ENCODE measurements at places on chromosomes 7 and 10. TPM values are rescaled to one million over a fixed set of nuclear protein-coding genes. Genes with fewer than 3 reads are reported as not detected.

- no peak for DNase-seq
- H3K4me3 ChIP-seq, result peak overlapping the region; percentile 60
- H3K27me3 ChIP-seq, result no peaks in the 10 kb centered on the region
- H3K4me1 ChIP-seq, result peaks cover 5% of the 10 kb centered on the region
- no peaks in the 10 kb centered on the region for H3K36me3 ChIP-seq
Observed at GRCh38 chr7:130486954-130487436, 4.9 kb upstream of the MEST start.

Gene PHKG1
- total RNA-seq, result 4.2 TPM

- H3K27me3 ChIP-seq, result no peaks in the 10 kb centered on the region
- H3K4me3 ChIP-seq, result no peak overlapping the region
- no peak overlapping the region for H3K27ac ChIP-seq
Observed at GRCh38 chr10:111247781-111248389, 171.1 kb downstream of the ADRA2A start.

- peak overlapping the region; percentile 96 for H3K27ac ChIP-seq
- H3K4me1 ChIP-seq, result no peaks in the 10 kb centered on the region
- no peak overlapping the region for H3K4me3 ChIP-seq
- H3K27me3 ChIP-seq, result no peaks in the 10 kb centered on the region
Observed at GRCh38 chr7:1053816-1054370, 9.5 kb downstream of the GPR146 start.

- no peaks in the 10 kb centered on the region for H3K27me3 ChIP-seq
- no peaks in the 10 kb centered on the region for H3K36me3 ChIP-seq
- H3K4me1 ChIP-seq, result no peaks in the 10 kb centered on the region
- H3K27ac ChIP-seq, result no peak overlapping the region
Observed at GRCh38 chr7:143891457-143891856, 10.5 kb downstream of the TCAF1 start.

- no peak overlapping the region for H3K27ac ChIP-seq
- H3K27me3 ChIP-seq, result no peaks in the 10 kb centered on the region
- no peak overlapping the region for H3K4me3 ChIP-seq
- H3K4me1 ChIP-seq, result no peaks in the 10 kb centered on the region
- H3K36me3 ChIP-seq, result no peaks in the 10 kb centered on the region
Observed at GRCh38 chr7:25476863-25477499, 248.7 kb upstream of the NPVF start.

DNA sequence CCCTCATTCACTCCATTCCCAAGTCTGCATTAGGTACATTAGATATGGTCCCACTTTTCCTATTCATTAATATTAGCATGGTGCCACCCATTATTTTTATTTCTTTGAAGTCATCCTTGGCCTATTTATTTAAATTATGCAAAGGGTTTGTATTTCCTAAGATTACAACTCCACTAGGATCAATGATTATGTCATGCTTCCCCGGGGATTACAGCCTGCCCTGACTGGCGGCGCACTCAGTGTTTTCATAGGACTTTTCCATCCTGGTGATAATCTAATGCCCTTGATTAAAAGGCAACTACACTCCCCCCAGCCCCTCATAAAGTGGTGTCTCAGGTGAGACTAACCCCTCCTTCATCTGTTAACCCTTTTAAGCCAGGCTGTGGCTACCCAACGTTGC is 187.2 kb downstream of the POU6F2 start:
- no peaks in the 10 kb centered on the region for H3K4me1 ChIP-seq
- no peak overlapping the region for H3K4me3 ChIP-seq
- H3K27me3 ChIP-seq, result no peaks in the 10 kb centered on the region
- no peak for DNase-seq
- H3K36me3 ChIP-seq, result no peaks in the 10 kb centered on the region
- no peak overlapping the region for H3K27ac ChIP-seq

Gene TMEM236
- 1.3 TPM for total RNA-seq

- no peaks in the 10 kb centered on the region for H3K27me3 ChIP-seq
- no peaks in the 10 kb centered on the region for H3K36me3 ChIP-seq
- no peak overlapping the region for H3K27ac ChIP-seq
- H3K4me3 ChIP-seq, result no peak overlapping the region
- no peaks in the 10 kb centered on the region for H3K4me1 ChIP-seq
Observed at GRCh38 chr10:121337427-121337826, 260.8 kb downstream of the FGFR2 start.

Gene MYH16
- not detected for total RNA-seq

DNA sequence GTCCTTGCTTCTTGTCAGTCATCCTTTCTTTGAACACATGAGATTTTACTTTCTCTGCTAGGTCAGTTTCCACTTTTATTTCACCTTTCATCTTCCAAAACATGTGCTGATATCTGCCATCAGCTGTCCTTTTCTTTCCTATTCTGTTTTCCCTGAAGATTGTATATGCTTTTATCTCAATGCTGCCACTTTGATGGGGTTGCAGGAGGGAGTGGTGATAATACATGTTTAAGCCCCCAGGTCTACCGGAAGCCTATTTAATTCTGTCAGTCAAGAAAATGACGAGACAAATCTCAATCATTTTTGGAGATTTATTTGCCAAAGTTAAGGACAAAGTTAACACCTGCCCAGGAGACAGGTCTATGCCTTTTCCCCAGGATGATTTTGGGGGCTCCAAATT is 73.8 kb downstream of the MRPL32 start:
- no peak for DNase-seq
- no peaks in the 10 kb centered on the region for H3K36me3 ChIP-seq
- no peak overlapping the region for H3K27ac ChIP-seq
- no peaks in the 10 kb centered on the region for H3K4me1 ChIP-seq
- no peaks in the 10 kb centered on the region for H3K27me3 ChIP-seq
- H3K4me3 ChIP-seq, result no peak overlapping the region

Gene PIP
- total RNA-seq, result not detected

- no peaks in the 10 kb centered on the region for H3K27me3 ChIP-seq
- no peak overlapping the region for H3K27ac ChIP-seq
- H3K4me3 ChIP-seq, result no peak overlapping the region
- H3K4me1 ChIP-seq, result no peaks in the 10 kb centered on the region
Observed at GRCh38 chr7:156460858-156461627, 179.5 kb upstream of the RNF32 start.

DNA sequence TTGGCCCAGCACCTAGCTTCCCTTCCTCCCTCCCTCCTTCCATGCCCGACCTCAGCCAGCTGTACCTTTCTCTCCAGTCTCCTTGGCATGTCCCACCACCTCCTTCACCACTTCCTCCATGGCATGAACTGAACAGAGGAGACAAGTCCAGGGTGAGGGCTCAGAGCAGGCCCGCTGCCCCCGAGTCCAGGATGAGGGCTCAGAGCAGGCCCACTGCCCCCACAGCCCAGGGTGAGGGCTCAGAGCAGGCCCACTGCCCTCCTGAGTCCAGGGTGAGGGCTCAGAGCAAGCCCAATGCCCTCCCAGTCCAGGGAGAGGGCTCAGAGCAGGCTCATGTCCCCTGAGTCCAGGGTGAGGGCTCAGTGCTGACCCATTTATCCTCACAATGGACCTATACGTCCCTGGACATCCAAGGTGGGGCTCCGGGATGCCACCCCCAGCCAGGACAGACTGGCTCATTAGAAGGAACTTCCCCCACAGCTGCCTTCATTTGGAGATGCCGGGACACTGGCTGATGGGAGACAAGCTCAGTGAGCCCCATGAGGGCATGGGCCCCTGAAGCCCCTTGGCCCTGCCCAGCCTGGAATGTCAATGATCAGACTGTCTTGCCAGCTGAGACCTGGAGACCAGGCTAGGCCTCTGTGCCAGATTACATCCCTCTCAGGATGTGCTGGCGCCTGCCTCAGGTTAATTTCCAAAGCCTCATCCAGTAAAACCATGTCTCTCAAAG is 30.0 kb downstream of the AGAP4 start:
- no peak overlapping the region for H3K4me3 ChIP-seq
- H3K36me3 ChIP-seq, result no peaks in the 10 kb centered on the region
- DNase-seq, result no peak
- no peaks in the 10 kb centered on the region for H3K27me3 ChIP-seq
- no peaks in the 10 kb centered on the region for H3K4me1 ChIP-seq
- H3K27ac ChIP-seq, result no peak overlapping the region

Gene CFAP58
- total RNA-seq, result 0.21 TPM

Gene ZFAND4
- total RNA-seq, result 23.8 TPM

DNA sequence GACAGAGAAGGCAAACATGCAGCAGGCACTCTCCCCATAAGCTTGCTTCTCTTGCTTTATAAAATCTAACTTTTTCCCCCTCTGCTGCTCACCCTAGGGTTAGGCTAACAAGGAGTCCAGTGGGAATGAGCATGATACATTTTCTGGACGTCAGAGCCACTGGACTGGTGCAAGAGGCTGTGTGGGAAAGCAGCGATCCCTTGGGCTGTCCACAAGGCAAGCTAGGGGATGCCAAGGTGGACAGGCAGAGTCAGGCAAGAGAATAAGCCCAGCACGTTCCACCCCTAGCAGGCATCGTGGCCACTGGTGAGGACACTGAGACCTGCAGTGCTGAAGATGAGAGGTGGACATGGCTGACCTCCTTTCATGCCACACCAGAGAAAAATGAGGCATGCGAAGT is 290.9 kb upstream of the ZMIZ1 start:
- H3K27ac ChIP-seq, result peak overlapping the region; percentile 79
- no peak for DNase-seq
- H3K4me1 ChIP-seq, result no peaks in the 10 kb centered on the region
- H3K4me3 ChIP-seq, result no peak overlapping the region
- H3K36me3 ChIP-seq, result no peaks in the 10 kb centered on the region
- no peaks in the 10 kb centered on the region for H3K27me3 ChIP-seq
